ENCODE measurements at places on chromosomes 4 and X. TPM values are rescaled to one million over a fixed set of nuclear protein-coding genes. Genes with fewer than 3 reads are reported as not detected.

GRCh38 chr4:121998024-121998423, 46.2 kb upstream of the TRPC3 start:
- no peak for DNase-seq

- no peak for DNase-seq
Observed at GRCh38 chrX:12488771-12489170, 302.4 kb upstream of the PRPS2 start.

- peak; percentile 54 for DNase-seq
Observed at GRCh38 chr4:80367737-80368136, 32.2 kb downstream of the CFAP299 start.

- no peak for DNase-seq
Observed at GRCh38 chrX:149916745-149917392, 12.5 kb upstream of the HSFX4 start.

GRCh38 chr4:138680989-138681604, 334.5 kb upstream of the NOCT start:
- DNase-seq: peak; percentile 49

- no peak for DNase-seq
Observed at GRCh38 chrX:131262200-131262599, 26.9 kb downstream of the IGSF1 start.

GRCh38 chr4:665381-665750, 8.7 kb downstream of the ATP5ME start:
- DNase-seq: no peak

- peak; percentile 72 for DNase-seq
Observed at GRCh38 chr4:83582289-83582785, 46.4 kb downstream of the GPAT3 start.

- DNase-seq: no peak
Observed at GRCh38 chr4:148078061-148078460, 346.2 kb downstream of the ARHGAP10 start.

- no peak for DNase-seq
Observed at GRCh38 chr4:133559987-133560386, 410.9 kb downstream of the PCDH10 start.

The THOC2 gene
- 60.6 TPM for total RNA-seq

The ADAMTS3 gene
- 2.5 TPM for total RNA-seq

The SLITRK4 gene
- total RNA-seq: not detected

The AFM gene
- total RNA-seq: not detected
